Eye (tissue), 1 donor: ENCODE measurements at places on chromosomes 1 and 21.

GRCh38 chr1:11535761-11536572, 57.0 kb downstream of the DISP3 start:
- DNase-seq: no peak

DNA sequence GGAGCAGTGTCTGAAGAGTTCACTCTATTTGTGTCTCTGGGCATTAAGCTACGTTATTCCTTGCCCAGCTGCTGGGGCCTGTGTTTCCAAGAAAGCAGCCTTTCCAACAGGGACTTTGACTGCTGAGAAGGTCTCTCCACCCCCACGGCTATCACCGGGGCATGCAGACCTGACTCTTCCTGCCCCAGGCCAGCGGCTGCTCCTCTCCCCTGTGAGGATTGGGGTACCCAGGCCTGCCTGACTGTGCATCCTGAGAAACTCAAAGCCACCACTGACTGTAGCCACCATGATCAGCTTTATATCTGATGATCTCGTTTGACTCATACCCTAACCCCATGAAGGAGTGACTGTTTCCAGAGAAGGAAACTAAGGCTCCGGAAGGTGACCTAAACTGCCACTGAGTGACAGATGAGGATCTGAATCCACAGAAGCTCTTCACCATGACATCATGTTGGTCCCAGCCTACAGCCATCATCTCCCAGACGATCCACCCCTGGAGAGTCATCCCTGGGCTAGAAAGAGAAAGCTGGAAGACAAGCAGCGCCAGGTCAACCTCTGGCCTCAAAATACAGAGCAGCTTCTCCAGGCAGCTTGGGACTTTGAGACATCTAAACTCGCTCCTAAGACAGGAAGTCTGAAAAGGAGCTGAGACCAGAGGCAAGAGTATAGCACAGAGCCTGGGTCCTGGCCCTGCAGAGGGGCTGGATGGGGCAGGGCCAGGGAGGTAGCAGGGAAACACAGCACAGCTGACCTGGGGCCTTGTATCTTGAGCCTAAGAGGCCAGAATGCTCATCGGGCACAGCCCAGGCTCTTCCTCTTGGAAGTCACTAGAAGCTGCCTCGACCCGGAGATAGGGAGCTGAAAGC, 244.0 kb upstream of the VAMP3 start:
- DNase-seq: no peak

DNA sequence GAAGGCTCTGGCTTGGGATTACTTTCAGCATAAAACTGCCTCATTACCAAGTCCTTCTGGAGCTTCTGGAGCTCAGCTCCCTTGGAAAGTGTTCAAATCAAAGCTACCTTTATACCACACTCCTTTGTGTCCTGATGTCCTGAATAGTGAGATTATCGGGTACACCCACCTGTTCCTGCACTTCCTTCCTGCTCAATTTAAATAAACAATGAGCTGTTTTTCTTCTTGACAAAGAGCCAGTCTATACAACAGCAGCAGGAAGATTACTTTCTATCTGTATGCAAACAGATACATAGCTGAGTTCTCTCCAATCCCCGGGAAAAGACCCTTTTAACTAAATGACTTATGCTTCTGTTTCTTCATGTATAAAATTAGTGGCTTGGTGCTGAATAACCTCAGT, 258.0 kb upstream of the FMN2 start:
- DNase-seq: no peak

GRCh38 chr1:58745117-58745516, 38.7 kb downstream of the JUN start:
- DNase-seq: no peak

- no peak for DNase-seq
Observed at GRCh38 chr1:246579818-246580217, 13.6 kb downstream of the CNST start.

DNA sequence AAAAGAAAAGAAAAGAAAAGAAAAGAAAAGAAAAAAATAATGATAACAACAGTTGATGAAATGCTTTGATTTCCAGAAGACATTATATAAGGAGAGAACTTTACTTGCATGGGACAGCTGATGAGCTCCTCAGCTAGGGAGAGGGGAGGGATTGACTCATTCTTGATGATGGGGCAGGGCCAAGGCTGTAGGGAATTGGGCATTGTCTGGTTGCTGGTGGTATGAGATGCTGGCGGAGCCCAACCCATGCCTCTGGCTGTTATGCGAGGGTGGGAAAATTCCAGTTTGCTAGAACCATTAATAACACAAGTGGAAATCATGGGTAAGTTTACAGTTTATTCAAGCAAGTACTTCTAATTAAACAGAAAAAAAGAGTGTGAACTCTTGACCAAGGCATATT, 36.0 kb upstream of the KIF26B start:
- DNase-seq: no peak

- DNase-seq: peak; percentile 13
Observed at GRCh38 chr1:208893251-208893650, 649.1 kb upstream of the PLXNA2 start.

DNA sequence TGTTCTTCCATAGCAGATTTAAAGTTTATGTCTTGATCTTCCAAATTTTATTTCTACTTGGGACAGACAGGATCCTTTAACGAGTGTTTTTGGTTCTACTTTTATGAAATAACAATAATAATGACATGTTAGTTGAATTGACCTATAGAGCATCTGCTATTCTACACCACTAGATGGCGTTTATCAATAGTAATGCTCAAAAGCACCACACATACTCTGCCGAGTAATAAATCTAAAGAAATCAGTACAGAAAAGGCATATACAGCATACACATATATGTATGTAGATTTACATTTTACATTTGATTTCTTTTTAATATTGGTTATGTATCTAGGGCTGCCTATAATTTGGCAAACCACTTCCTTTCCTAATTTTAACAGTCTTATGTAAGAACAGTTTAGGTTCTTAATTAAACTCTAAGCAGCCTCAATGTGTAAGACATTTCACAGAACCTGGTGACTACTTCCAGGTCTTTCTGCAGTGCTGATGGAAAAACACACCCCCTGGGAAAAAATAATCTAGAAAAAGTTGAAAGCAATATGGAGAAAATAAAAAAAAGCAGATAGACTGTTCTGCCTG, 5.9 kb upstream of the SIPA1L2 start:
- peak; percentile 76 for DNase-seq

DNA sequence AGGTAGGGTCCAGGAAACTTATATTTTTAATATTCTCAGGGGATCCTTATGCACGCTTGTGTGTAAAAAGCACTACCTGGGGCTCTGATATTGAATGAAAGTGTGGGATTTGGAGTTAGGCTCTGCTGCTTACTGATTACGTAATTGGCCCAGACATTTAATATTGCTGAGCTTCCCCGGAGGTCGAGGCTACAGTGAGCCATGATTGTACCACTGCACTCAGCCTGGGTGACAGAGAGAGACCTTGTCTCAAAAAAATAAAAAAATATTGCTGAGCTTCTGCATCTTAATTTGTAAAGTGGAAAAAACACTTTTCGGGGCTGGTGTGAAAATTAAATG, 62.2 kb upstream of the KIF26B start:
- DNase-seq: no peak

- DNase-seq: peak; percentile 88
Observed at GRCh38 chr1:51990478-51990965, at the start of gene RAB3B. RAB3B (minus strand) TSS chr1:51990700; CDS start chr1:51977117, 13,583 bp downstream.

DNA sequence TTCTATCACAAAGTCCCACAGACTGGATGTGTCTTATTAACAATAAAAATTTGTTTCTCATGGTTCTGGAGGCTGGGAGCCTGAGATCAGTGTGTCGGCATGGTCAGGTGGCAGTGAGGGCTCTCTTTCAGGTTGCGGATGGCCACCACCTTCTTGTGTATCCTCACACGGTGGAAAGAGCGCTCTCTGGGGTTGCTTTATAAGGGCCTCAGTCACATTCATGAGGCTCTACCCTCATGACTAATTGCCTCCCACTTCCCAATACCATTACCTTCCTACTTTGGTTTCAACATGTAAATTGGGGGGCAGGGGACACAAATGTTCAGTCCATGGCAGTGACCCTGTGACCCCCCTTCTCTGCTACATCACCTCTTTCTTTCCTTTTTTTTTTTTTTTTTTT, 20.7 kb upstream of the MX1 start:
- DNase-seq: no peak

DNA sequence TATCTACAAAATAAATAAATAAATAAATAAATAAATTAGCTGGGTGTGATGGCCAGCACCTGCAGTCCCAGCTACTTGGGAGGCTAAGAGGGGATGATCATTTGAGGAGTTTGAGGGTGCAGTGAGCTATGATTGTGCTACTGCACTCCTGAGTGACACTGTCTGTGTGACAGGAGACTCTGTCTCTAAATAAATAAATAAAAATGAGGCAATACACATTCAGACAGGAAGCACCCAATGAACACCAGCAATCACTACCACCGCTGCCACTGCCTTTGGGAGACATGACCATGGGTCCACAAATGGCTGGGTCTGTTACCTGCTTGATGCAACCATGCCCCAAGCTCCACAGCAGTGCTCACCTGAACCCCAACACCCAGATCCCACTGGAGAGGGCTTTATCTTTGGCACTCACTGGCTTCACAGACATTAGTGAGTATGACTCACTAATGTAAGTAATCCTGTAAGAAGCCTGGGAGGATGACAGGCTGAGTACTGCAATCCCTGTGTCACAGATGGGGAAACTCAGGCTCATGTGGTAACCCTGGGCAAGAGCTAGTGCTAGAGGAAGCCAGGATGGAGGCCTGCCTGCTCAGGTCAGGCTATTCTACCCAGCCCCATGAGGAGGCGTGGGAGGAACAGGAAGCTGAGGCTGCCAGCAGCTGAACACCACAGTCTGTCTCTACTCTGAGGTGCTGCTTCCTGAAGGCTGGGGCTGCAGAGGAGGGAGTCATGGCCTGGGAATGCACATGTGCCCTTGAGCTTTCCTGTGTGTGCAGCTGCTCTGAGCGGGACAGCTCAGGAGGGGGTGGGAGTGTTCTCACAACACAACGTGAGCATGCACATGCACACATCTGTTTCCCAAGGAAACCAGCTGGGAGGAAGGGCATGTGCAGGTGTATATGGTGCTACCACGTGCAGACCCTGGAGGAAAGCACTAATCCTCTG, 43.0 kb downstream of the SLC9A1 start:
- peak; percentile 54 for DNase-seq

GRCh38 chr1:175364424-175365076, 172.0 kb upstream of the KIAA0040 start:
- DNase-seq: no peak
